ENCODE measurements at places on chromosomes 5 and 9.

DNA sequence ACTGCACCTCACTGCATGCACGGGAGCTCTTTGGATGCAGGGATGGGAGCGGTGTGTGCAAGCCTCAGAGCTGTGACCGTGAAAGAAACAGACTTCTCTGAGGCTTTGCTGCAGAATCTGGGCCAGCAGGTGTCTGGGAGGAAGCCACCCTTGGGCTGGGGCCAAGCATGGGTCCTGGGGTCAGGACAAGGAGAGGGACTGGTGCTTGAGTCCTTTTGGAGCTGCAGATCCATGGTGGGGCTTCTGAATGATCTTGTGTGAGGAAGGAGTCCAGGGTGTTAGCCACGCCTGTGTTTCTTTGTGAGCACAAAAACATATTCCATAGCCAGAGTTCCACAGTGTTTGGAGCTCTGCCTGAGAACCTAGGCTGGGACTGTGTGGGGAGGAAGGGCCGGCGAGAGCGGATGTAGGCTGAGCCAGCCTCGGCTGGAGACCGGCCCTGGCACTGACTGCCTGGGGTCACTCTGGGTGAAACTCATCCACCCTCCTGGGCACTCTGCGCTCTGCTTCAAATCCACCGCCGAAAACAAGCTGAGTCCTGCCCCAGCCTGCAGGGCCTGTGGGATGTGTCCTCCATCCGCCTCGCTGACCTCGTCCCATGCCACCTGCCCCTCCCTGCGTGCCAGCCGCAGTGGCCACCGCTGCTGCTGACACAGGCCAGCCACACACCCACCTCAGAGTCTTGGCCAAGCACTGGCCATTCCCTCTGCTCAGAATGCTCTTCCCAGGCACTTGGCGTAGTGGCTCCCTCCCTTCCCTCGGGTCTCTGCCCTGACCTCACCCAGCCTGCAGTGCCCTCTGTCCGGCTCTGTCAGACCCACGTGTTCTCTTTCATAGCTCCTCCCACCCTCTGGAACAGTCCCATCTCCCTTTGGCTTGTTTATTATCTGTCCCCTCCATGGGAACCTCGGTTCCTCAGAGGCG lies 26.7 kb downstream of the ERGIC1 start:
- DNase-seq = no peak

DNA sequence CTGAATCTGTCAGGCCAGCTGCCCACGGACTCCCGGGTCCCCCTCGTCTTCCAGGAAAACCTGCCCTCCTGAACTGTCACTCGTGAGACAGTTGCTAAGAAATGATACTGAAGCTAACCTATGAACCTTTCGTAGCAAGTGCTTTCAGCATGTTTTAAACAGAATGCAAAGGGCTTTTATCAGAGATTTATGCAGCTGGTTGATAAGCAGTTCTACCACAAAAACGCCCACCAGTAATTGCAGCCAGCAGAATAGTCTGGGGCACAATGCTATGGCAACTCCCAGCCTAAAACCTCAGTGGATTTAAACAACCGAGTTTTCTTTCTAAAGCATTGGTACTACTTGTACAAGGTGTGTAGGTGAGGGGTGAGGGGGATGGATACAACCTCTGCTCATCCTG lies 97.5 kb downstream of the IRX2 start:
- DNase-seq = no peak

DNA sequence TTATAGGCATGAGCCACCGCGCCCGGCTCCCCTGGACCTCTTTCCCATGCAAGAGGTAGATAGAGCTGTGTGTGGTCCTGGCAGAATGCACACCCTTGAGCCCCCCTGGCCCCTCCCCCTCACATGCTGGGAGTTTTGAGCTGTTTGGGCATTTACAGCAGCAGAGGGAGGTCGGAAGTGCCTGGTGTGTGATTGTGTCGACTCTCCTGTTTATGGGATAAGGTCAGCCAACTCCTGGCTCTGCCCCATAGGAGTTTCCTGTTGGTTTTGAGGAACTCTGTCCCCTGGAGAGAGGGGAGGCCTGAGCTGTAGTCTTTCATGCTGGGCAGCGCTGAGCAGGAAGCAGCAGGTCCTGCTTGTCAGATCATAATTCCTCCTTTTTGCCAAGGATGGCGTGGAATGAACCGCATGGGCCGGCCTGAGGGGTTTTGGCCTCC lies 6.0 kb downstream of the LRRC8A start:
- no peak for DNase-seq

- DNase-seq = no peak
Observed at GRCh38 chr9:19231126-19231903, 822 bp downstream of the DENND4C start.

- DNase-seq = no peak
Observed at GRCh38 chr5:160071516-160071915, 47.7 kb downstream of the PWWP2A start.

DNA sequence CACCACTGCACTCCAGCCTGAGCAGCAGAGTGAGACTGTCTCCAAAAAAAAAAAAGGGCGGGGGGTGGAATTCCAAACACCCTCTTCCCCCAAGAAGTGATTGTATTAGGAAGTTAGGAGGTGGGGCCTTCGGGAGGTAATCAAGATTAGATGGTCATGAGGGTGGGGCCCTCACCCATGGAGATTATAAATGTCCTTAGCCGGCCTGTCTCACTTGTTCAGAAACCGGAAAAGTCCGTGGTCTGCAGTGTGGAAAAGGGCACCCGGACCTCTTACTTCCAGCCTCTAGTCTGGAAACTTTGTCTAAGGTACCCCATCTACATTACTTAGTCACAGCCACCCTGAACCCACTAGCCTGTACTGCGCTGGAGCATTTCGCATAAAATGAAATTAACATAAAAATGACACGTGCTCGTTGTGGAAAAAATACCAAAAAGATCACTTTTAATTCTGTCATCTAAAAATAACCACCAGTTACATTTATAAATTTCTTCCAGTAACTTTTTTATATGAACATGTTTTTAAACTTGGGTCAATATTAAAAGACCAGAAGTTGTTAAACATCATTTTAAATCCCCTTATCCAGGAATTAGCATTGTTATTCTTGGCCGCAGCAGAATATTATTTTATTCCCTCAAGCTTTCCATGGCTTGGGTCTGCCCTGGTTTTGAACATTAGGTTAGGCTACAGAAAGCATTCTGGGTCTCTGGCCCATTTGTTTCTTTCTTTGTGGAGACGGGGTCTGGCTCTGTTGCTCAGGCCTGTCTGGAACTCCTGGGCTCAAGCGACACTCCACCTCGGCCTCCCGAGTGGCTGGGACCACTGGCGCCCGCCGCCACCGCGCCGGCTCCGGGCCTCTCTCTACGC lies 1.2 kb upstream of the CKS2 start:
- DNase-seq = no peak

GRCh38 chr5:73974871-73975360 lies 348.9 kb downstream of the ARHGEF28 start:
- DNase-seq = no peak

- no peak for DNase-seq
Observed at GRCh38 chr9:123998278-123998925, 13.2 kb upstream of the LHX2 start.

GRCh38 chr5:52069997-52070396 lies 686.7 kb downstream of the ISL1 start:
- no peak for DNase-seq

- DNase-seq = no peak
Observed at GRCh38 chr5:68443091-68443490, 227.5 kb downstream of the PIK3R1 start.

DNA sequence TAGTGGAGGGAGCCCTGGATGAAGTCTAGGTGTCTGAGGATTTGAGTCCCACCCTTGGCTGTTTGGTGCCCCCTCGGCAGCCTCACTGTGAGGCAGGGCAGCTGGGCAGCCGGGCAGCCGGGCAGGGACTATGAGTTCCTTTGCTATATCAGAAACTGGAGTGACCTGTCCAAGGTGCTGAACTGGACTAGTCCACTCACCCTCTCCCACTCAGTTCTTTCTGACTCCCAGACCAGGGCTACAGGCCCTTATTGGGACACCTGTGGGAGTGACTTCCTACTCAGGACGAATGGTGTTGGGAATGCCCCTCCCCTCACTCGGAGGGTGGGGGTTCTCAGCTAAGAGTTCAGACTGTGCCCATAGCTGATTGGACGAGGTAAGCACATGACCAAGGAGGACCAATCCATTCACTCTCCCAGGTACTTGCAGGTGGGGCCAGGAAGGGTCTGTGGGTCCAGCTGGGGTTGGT lies 34.1 kb upstream of the RAPGEF1 start:
- peak; percentile 82 for DNase-seq

DNA sequence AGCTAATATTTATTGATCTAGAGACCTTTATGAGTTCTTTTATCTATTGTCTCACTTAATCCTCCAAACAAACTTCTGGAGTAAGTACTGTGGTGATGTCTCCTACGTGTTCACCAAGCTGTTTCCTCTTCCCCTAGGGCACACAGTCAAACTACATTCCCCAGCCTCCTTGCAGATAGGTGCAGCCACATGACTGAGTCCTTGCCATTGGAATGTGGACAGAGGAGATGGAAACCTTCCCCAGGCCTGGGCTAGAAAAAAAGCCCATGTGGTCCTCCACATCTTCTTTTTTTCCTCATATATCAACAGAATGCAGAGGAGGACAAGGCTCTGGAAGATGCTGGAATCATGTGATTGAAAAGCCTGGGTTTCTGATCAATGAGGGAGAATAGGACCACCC lies 88.0 kb downstream of the ANKRD55 start:
- no peak for DNase-seq

DNA sequence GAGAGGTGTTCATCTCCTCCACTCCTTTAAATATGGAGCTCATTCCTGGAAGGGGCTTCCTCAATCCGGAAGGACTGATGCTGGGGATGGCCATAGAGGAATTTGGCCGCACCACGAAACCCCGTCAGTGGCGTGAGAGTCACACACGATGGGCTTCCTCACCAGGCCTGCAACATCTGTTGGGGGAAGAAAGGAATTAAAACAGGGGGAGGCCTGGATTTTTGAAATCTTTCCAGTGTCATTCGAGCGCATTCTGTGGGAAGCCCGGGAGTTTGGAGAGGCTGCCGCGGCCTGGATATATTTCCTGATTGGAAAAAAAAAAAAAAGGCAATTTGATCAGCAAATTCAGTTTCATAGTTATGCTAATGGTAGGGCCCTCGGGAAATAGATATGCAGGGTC lies 76.3 kb upstream of the ORM1 start:
- no peak for DNase-seq

GRCh38 chr9:126654124-126654523 lies 40.4 kb downstream of the LMX1B start:
- no peak for DNase-seq

DNA sequence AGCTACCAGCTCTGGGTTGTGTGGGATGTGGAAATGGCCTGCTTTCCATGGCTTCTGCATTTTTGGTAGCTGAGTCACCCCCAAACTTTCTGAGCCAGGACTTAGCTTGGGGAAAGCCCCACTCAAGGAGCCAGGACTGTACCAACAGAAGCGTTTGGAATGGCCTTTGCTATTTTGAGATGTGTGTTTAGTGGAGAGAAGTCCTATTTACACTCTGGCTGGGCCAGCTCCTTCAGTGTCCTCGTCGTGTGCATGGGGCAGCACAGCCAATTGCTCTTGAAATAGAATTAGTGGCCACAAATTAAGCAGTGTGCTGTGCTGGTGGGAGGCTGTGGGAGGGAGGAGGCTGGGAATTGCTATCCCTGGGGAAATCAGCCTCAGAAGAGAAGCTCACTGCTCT lies 51.6 kb downstream of the ENTREP1 start:
- no peak for DNase-seq

DNA sequence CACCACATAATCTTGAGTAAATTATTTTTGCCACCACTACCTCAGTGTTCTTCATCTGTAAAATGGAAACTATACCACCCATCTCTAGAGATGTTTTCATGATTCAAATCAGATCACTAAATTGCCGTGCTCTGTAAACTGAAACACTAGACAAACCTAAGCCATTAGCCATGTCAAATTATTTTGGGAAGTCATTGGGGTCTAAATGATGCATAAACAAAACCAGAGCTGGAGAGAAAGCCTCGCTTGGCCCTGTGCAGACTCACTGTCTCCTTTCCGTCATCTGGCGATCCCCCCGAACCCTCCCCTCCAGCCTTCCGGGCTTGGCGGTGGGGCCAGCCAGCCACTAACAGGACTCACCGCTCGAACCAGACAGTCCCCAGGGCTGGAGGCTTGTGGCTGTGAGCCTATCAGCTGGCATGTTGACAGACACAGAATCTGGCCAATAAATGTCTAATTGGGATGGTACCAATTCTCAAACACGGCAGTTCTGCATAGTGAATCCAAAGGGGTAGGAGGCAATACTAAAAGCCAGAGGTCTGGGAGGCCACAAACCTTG lies 256.5 kb downstream of the SEC61B start:
- no peak for DNase-seq

- DNase-seq = no peak
Observed at GRCh38 chr9:77194423-77194822, 17.1 kb downstream of the VPS13A start.

DNA sequence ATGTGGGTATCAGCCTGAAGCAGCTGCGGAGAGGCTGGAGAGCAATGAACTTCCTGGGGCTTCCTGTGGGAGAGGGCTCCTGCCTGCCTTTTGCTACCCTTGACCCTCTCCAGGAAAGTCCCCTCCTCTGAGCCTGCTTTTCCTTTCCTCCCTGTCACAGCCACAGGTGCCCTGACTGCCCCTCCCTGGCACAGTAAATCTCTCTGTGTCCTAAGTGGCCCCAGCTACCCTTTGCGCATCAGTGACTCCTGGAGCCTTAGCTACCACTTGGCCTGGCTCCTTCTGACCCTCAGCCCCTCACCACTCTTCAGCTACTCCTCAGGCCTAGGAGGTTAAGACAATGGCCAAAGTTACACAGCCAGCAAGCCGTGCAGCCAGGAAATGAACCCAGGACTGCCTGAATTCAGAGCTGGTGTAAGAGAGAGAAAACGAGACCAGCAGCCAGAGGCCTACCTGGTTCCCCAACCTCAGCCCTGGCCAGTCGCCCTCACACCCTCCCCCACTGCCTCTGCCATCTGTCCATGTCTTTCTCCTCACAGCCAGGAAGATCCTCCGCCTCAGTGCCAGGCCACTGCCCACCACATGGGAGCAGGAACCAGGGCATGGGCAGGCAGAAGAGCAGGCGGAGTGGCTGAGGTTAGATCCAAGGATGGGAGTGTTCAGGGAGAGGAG lies 18.6 kb downstream of the CNTFR start:
- no peak for DNase-seq

DNA sequence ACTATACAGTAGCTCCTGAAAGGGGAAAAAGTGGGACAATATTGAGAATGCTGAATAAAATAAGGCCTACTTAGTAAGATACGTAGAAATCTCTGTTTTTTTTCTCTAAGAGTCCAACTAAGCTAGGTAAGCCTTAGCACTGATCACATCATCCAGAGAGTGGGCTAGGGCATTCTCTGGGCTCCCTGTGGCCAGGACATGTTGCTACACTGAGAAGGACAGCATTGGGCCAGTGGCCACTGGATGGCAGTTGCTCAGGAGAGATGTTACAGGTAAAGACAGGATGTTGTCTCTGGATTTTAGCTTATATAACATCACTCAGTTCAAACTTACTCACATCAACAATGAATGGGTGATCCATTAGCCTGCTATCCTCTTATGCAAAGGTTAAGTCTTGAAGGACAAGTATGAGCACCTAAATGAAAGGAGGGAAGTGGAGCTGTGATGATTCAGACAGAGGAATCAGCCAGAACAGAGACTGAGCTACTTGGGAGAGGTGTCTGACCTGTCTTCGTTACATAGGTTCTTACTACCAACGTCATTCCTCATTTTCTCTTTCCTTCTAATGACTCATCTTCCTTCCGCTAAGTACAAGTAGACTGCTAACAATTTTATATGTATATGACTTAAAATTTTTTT lies 226.6 kb upstream of the ADCY2 start:
- DNase-seq = no peak

- peak; percentile 9 for DNase-seq
Observed at GRCh38 chr5:127969651-127970050, 113.9 kb upstream of the SLC12A2 start.

All from GM13976 (cell line).